ENCODE measurements at places on chromosomes 5 and 9.

DNA sequence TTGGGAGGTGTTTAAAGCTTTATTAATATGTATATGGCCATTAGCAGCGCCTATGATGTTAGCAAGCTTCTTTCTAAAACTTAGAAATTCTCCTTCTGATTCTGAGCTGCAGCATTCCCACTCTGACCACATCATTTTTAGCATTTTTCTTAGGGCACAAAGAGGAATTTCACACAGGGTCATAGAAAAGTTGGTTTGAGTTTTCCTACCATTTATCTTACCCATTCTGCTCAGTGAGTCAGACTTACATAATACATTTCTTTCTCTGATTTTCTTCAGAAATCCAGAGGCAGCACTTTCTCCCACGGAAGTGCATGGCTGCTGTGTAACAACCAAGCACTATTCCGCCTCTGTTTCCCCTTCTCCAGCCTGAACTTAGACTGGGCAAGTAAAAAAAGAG lies 246.6 kb downstream of the ARL15 start:
- DNase-seq: no peak

DNA sequence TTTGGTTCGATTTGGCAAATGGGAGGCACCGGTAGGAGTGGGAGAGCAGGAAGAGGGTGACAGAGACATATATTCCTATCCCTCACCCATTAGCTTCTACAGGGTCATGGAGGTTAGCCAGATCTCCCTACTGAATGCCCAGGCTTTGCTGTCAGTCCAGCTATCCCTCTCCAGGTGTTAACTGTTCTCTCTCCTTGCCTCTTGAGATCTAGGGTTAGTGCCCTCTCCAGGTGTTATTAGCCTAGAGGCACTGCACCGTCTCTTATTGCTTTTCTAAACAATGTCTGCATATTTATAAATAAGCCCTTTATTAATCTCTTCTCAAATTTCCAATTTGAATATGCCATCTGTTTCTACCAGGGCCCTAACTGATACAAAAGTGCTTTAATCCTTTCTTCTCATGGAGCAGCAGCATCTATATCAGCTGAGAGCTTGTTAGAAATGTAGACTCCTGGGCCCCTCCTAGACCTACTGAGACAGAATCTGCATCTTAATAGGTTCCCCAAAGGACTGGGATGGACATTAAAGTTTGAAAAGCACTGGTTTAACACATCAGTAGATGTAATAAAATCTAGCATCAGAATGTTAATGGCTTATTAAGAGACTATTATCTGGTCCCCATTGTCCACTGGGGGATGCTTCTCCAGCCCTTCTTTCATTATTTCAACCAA lies 322.5 kb upstream of the SLC24A2 start:
- DNase-seq: no peak

DNA sequence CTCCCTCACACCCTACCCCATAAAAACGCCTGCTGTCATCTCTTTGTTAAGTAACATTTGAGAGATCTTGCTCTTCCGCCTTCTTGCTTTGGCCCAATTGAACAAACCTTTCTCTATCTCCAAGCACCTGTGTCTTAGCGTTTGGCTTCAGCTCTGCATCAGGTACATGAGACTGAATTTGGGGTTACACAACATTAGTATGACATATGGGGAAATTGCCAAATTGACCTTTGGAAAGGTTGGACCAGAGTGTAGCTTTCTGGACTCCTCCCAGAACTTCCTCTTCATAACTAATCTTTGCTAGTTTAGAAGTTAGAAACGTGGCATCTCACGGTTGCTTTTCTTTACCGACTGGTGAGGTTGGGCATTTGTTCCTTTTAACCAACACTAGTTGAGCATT lies 3.5 kb upstream of the EXOSC3 start:
- DNase-seq: no peak

GRCh38 chr5:1053391-1054017 lies 44.9 kb downstream of the NKD2 start:
- no peak for DNase-seq

DNA sequence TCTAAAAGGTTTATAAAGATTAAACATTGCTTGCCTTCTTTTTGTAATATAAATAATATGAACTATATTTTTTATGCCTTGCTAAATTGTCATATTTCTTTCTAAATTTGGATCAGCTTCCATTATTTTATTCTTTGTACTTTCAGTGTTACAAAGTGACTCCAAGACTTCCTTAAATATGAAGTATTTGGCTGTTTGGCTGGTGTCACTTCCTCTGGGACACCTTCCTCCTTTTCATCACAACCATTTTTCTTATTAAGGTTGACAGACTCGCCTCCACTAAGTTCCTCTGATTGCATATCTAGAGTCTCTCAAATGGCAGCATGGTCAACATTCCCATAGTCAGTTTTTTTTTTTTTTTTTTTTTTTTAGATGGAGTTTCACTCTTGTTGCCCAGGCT lies 73.8 kb upstream of the SLC1A1 start:
- no peak for DNase-seq

DNA sequence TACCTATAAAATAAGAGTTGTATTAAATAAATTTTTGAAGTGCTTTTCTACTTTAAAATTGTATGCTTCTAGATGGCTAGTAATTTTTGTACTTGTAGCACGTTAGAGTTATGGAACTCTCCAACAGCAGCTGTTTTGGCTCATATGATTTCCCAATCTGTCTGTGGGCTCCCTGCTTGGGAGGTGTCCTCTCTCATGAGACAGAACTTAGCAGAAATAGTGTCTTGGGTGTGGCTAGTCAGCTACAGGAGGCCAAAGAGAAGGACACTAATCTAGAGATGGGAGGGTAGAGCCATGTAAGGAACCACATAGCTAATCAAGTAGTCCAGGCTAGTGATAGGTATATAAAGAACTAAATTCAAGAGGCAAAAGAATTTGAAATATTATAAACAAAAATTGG lies 78.4 kb upstream of the DAB2 start:
- DNase-seq: no peak

- no peak for DNase-seq
Observed at GRCh38 chr9:36548454-36548853, 24.2 kb upstream of the MELK start.

- DNase-seq: no peak
Observed at GRCh38 chr5:158979749-158980521, 119.8 kb downstream of the EBF1 start.

GRCh38 chr5:66982470-66982869 lies 214.1 kb downstream of the CD180 start:
- DNase-seq: no peak

Measured in stimulated activated CD4-positive, alpha-beta T cell treated with anti-CD3 and anti-CD28 coated beads, Interleukin-1b, Interleukin-23, amount 100 ng/mL, for 1 hour (primary cell).